ENCODE measurements at places on chromosomes 12 and 14.

DNA sequence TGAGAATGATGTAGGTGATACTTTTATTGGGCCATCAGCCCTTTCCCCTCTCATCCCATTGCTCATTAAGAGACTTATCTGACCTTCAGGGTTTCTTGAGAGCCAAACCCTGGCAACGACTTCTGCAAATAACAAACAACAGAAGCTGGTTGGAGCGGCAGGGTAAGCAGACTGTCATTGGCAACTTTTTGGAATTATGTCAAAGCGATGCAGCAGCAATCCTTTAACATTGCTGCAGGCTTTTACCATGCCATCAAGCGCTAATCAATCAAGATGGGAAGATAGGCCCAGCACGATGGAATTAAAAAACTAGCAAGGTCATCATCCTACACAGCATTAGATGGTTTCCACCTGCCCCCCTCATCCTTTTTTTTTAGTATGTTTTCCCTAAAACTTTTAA is 406.1 kb upstream of the PDE3A start:
- no peak for DNase-seq

- no peak for DNase-seq
Measured at GRCh38 chr12:4809013-4809448, 88.8 kb downstream of the GALNT8 start.

- DNase-seq = no peak
Measured at GRCh38 chr12:14216405-14217294, 148.8 kb upstream of the ATF7IP start.

- peak; percentile 9 for DNase-seq
Measured at GRCh38 chr12:44015333-44015941, 179.6 kb downstream of the TMEM117 start.

DNA sequence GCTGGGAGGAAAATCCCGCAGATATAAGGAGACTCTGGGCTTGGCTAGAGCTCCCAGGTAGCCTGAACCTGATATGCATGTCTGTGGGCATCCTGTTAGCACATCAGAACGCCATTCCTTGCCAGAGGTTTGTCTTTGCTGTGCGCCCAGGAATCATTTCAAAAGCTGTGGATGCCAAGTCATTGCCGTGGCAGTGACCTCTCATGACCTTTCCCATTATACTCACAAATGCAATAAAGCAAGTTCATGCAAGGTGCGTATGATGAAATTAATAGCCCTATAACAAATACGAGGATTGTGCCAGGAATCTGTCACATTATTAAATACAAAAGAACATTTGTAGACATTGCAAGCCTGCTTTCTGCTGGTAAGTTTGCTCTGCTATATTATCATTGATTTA is 229.1 kb upstream of the PELI2 start:
- no peak for DNase-seq

DNA sequence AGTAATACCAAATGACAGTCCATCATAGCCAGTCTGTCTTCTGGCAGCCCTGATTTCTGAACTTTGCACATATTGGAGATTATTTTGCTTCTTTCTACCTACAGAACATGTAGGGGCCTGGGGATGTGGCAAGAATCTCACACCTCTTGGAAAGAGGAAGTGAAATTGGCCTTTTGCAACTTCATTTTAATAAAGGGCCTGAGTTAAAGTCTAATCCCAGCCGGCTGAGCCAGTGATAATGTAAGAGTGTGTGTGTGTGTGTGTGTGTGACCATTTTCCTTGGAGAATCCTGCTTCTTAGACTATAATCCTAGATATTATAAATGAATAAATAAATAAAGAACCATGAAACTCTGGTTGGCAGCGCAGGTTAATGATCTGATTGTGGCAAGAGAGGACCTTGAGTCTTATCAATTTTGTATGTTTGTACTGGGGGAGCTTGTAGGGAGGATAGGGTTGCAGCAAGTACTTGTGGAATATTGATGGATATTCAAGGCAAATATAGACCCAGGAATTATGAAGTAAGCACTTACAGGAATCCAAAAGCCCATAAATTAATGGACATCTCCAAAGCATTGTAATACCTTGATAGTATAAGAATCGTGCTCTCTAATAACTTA is 233.2 kb upstream of the AMIGO2 start:
- no peak for DNase-seq

DNA sequence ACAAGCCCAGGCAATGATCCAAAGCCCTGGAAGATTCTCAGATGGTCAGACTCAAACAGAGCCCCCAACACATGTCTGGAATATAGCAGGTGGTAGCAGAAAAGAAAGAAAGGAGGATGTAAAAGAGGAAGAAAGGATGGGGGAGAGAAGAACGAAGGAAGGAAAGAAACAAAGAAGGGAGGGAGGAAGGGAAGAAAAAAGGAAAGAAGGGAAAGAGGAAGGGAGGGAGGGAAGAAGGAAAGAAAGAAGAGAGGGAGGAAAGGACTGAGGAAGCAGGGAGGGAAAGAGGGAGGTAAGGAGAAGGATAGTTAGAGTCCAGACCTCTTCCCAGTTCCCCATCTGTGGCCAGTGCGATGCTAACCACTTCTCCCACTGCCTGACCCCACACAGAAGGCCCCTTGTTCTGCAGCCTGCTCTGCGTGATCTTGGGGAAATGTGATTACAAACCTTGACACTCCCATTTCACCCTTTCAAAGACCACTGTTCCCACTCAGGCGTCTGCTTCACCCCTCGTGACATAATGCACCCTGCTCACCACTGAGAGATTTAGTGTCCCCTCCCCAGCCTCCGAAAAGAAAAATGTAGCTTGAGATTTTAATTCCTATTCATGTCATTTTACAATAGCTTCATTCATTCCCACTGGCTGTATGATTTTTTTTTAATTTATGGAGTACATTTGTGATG is 357.9 kb downstream of the BCL11B start:
- DNase-seq = no peak

- DNase-seq = no peak
Measured at GRCh38 chr14:105469456-105470349, 4.9 kb upstream of the CRIP2 start.

- peak; percentile 69 for DNase-seq
Measured at GRCh38 chr12:6735448-6736191, 11.8 kb downstream of the COPS7A start.

- no peak for DNase-seq
Measured at GRCh38 chr14:81200054-81200453, 20.7 kb downstream of the GTF2A1 start.

DNA sequence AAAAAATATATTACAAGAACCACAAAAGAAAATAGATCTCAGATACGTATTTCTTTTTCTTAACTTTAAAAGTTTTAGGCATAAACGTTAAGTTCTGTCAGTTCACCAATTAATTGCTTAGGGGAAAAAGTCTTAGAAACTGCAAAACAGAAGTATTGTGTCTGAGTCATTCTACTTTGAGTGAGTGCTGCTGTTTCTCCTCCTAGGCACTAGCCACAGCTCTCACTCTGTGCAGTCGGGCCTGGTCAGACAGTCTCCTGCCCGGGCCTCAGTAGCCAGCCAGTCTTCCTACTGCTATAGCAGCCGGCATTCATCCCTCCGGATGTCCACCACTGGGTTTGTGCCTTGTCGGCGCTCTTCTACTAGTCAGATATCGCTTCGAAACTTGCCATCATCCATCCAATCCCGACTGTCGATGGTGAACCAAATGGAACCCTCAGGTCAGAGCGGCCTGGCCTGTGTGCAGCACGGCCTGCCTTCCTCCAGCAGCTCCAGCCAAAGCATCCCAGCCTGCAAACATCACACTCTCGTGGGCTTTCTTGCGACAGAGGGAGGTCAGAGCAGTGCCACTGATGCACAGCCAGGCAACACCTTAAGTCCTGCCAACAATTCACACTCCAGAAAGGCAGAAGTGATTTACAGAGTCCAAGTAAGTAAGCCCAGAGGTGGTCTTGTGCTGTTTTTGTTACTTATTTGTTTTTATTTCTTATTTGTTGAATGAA is 201.3 kb downstream of the PCNX1 start:
- DNase-seq = no peak

- DNase-seq = no peak
Measured at GRCh38 chr12:51187370-51187987, 14.5 kb upstream of the TFCP2 start.

- DNase-seq = no peak
Measured at GRCh38 chr12:69835081-69835480, 10.1 kb downstream of the MYRFL start.

DNA sequence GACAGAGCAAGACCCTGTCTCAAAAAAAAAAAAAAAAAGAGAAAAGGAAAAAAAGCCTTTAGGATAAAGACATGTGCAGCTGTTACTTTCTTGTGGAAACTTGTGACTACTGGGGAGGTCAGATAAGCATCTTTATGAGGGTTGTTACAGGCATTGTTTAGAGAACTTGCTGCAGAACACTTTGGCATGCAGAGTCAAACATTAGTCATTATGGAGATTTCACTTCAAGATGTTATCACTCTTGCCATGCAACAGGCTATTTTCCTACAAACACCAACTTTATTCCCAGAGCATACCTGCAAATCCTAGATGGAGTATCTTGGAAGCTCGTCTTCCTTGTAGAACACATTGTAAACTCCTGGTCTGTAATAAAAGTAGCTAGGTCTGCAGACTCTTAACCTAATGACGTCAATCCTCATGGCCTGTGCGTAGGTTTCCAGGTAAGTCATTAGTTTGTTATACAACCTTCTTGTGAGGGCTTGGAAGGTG is 36.3 kb upstream of the WDR89 start:
- DNase-seq = no peak

GRCh38 chr14:91067186-91067585 is 6.7 kb upstream of the RPS6KA5 start:
- DNase-seq = no peak

- DNase-seq = no peak
Measured at GRCh38 chr12:1205512-1206060, 214.6 kb downstream of the ERC1 start.

DNA sequence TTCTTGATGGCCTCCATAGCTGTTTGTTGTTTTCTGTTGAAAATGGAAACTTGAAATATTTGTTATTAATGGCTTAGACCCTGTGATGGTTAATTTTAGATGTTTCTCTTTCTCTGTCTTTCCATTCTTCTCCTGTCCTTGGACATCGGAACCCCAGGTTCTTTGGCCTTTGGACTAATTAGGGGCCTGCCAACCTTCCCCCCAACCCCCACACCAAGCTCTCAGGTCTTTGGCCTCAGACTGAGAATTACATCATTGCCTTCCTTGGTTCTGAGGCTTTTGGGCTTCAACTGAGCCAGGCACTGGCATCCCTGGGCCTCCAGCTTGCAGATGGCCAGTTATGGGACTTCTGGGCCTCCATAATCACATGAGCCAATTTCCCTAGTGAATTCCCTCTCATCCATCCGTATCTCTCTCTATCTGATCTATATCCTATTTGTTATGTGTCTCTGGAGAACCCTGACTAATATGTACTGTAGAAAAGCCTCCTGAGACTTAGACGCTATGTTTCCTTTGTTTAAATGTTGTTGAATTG is 71.6 kb downstream of the FGD4 start:
- DNase-seq = no peak

DNA sequence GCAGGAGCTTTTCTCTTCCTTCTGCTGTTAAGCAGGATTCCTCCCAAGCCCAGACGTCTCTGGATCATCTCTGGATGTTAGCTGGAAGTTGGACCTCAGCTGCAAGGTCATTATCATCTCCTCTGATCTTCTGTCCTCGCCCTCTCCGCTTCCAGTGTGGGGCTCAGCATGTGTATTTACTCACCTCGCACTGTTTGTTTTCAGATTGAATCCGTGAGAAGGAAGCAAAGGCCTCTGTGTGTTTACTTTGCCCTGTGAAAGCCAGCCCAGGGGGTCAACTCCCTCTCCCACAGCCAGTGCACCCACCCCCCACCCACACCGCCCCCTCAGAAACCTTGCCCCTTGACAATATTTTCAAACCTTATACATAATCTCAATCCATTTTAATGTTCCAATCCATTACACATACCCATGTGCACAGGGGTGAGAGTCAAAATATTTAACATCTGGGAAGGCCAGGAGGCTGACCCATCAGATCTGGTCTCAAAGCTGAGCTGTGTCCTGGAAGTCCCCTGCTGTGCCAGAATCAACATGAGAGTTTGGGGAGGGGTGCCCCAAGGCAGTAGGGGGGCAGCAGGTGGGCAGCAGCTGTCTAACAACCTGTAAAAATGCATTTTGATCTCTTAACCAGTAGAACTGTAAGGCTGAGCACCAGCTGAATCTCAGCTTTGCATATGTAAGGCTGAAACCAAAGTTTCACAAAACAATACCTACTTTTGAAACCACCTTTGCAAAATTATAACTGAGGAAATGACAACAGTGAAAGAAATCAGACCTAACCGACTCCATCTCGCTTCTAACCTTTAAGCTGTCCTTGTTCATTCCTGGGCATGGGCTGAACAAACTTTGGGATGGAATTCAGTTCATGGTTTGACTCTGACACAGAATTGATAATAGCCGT is 157.9 kb downstream of the ZNF664 start:
- no peak for DNase-seq

GRCh38 chr12:19220205-19220604 is 90.7 kb downstream of the PLEKHA5 start:
- DNase-seq = no peak

DNA sequence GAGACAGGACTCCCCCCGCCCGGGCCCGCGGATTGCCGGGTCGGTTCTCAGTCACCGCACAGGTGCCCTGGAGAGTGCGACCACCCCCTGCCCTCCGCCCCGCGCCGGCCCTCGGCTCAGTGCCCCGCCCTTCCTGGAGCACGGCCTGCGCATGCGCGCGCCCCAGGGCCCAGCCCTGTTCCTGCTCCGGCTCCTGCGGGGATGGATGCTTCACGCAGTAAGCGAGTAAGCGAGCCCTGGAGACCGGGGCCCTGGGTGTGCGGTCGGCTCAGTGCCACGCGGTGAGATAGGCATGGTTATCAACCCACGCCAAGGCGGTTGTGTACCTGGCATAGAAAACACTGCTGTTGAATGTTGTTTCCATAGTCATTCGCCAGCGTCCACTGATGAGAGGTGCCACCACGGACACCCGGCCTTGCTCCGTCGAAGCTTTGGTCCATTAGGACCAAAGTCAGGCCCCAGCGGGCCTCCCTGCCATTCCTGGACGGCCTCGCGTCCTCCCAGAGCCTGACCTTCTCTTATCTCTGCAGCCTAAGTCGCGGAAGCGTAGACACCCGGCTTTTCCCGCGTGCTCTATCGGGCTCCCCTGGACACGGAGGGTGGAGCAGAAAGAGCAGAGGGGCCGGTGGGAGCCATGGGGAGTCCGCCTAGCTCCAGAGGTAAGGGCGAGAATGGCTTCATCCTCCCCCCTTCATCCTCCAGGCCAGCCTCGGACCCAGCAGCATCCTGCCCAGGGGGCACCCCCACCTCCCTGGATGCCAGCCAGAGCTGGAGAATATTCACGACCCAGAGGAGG is 90.6 kb downstream of the PAPOLA start:
- DNase-seq = no peak

- peak; percentile 37 for DNase-seq
Measured at GRCh38 chr12:108693751-108694150, 37.6 kb downstream of the CORO1C start.

GRCh38 chr12:111354511-111354910 is 14.4 kb downstream of the PHETA1 start:
- no peak for DNase-seq
